Mesothelial cell of epicardium (in vitro differentiated cells): ENCODE measurements at places on chromosomes 16 and 17.

GRCh38 chr17:14303343-14304221 lies 2.7 kb downstream of the HS3ST3B1 start:
- DNase-seq = no peak

DNA sequence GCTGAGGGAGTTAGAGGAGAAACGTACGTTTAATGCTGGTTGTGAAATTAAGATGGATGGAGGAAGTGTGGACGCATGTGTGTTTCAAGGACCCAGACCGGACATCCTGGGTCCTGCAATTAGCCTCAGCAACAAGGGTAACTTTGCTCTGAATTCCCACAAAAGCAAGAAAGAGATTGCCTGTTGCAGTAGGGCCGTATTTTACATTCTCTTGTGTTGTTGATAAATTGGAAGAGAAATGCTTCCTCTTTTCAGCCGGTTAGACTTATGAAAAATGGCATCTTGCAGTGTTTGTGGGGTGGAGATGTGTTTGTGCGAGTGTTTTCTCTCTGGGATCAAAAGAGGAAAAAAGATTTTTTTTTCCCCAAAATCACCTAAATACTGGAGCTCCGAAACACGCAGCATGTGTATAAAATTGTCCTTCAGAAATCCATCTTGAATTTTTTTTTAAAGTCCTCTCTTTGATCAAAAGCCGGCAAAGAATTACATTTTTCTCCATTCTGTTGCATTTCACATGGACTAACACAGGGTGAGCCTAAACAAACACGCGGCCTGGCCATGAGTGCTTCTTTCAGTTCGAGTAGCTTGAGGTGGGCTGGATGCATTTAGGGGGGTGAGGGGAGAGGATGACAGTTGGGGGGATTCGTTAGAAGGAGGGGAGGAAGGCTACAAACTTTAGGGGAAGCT lies 251.6 kb downstream of the C16orf95 start:
- no peak for DNase-seq

DNA sequence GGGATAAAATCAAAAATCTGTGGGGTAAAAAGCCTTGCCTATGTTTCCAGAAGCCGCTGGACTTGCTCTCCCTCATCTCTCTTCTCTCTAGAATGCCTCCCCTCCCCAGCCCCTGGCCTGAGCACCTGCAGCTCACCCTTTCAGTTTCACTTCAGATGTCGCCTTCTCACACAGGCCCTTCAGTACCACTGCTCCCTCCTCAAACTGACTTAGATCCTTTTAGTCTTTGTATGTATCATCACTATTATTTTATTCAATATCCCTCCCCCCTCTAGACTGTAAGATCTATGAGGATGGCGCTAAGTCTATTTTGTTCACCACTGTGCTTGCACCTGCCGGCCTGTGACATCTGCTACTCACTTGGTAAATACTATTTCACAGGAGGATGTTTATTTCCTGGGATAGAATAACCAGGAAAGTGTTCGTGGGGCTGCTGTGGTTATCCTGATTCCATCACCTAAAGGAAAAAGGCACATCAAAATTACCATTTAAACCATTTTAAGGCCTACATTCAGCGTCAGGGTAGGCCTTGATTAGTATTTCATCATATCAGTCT lies 122.3 kb downstream of the MRTFB start:
- no peak for DNase-seq

GRCh38 chr17:3557768-3558583 lies at the start of gene TRPV3:
TRPV3 (minus strand) TSS chr17:3557812; CDS start chr17:3554850, 2,962 bp downstream.
- no peak for DNase-seq

DNA sequence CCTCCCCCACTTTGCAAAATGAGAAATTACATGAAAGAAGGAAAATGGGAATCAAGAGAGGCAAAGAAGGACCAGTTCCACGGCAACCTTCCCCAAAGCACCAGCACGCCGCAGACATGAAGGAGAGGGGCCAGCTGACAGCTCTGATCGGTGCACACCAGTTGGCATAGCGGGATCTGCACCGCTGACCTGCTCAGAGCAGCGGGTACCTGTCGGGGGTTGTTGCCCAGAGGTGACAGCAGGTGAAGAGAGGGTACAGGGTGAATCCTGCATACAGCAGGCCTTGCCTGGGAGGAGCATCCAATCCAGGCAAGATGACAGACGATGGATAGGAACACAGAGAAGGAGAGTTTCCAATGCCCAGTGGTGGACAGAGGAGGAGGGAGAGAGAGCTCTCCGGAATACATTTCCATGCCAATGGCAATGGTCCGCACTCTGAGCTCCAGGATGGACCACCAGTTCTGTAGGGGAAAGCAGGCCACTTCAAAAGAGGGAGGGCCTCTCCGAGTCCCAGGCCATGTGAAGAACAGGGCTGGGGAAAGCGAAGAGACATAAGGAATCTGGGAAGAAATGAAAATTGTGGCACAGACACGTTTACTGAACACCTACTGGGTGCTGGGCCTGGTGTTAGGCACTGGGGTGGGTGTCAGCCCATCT lies 24.0 kb downstream of the CEP295NL start:
- DNase-seq = no peak

DNA sequence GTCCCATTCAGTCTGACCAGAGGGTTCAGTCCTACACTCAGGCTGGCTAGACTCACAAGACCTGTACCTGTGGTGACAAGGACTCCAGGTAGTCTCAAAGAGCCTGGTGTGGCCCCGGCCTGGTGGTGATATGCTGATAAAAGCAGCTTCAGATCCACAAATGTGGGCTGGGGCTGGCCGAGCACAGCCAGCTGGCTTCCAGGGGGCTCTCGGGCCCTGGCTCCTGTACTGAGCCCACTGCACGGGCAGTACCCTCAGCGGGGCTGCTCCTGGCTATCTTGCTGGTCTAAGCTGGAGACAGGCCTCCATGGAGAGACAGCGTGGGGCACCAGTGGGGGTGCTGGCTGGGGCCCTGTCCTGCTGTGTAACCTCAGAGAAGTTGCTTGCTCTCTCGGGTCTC lies 4.3 kb downstream of the SMIM5 start:
- no peak for DNase-seq

GRCh38 chr17:66322764-66323163 lies 20.4 kb downstream of the PRKCA start:
- DNase-seq = no peak

DNA sequence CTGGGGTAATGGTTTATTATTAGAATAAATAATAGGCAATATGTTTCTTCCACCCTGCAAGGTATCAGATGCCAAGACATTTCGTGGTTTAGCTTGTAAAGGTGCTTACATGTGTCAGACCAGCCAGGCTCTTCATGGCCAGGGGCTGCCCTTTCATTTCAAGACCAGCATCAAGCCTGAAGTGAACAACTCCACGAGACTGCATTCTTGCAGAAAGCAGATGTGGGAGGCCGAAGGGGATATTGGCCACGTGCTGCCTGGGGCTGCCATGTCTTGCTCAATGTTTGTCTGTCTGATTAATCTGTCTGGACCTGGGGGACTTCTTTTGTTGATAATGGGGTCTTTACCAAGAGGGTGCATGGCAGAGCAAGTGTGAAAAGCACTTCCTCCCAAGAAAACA lies 294.2 kb upstream of the RBFOX1 start:
- DNase-seq = no peak

- no peak for DNase-seq
Observed at GRCh38 chr16:50247123-50247905, 19.0 kb upstream of the ADCY7 start.

DNA sequence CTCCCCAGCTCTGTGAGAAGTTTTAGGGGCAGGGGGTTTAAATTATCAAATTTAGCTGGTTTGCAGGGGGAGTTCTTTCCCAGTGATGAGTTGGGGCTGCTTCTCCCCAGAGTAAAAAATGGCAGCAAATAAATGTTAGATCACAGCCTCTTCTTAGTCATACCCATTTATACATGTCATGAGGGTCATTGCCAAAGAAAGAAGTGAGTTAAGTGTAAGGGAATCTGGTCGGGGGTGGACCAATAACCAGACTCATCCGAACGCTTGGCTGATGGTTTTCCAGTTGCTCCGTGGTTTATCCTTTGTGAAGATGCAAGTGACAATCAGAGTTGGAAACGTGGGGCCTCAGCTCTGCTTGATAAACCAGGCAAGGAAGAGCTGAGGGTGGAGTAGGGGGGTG lies 87.1 kb downstream of the PLXDC1 start:
- no peak for DNase-seq

GRCh38 chr16:86038926-86039310 lies 140.0 kb downstream of the IRF8 start:
- DNase-seq = no peak

GRCh38 chr17:81428948-81429774 lies 33.9 kb downstream of the BAHCC1 start:
- DNase-seq = no peak

DNA sequence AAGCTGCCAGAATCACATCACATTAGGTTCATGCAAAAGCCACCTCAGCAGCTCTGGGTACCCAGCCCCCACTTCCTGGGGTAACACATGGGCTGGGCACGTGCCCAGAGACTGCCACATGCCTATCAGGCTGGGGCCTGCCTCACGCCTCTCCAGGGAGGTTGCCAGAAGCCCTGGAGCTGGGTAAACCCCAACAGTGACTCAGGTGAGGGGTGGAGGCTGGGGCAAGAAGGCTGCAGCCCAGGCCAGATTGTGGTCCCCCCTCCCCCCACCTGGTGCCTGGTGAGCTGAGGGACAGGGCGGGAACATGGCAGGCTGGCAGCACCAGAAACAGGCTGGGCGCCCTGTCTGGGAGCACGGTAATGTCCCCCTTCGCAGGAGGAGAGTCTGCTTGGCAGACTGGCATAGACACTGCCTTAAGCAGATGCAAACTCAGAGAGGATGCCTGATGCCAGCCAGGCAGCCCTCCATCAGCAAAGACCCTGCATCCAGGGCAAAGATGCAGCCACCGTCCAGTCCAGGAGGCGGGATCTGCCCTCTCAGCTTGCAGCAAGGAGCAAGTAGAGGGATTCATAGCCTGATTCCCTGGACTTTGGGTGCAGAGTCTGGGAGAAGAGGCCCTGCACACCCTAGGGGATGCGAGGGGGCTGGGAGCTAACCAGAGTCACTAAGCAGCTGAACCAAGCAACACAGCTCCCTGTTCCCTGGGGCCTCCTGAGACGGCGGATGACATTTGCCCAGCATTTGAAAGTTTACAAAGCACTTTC lies 28.8 kb downstream of the NGFR start:
- no peak for DNase-seq

GRCh38 chr16:86418981-86419380 lies 91.3 kb upstream of the FOXF1 start:
- DNase-seq = no peak

GRCh38 chr16:72172105-72173034 lies at the start of gene PMFBP1:
PMFBP1 (minus strand) TSS chr16:72172155; CDS start chr16:72171208, 947 bp downstream.
- no peak for DNase-seq

DNA sequence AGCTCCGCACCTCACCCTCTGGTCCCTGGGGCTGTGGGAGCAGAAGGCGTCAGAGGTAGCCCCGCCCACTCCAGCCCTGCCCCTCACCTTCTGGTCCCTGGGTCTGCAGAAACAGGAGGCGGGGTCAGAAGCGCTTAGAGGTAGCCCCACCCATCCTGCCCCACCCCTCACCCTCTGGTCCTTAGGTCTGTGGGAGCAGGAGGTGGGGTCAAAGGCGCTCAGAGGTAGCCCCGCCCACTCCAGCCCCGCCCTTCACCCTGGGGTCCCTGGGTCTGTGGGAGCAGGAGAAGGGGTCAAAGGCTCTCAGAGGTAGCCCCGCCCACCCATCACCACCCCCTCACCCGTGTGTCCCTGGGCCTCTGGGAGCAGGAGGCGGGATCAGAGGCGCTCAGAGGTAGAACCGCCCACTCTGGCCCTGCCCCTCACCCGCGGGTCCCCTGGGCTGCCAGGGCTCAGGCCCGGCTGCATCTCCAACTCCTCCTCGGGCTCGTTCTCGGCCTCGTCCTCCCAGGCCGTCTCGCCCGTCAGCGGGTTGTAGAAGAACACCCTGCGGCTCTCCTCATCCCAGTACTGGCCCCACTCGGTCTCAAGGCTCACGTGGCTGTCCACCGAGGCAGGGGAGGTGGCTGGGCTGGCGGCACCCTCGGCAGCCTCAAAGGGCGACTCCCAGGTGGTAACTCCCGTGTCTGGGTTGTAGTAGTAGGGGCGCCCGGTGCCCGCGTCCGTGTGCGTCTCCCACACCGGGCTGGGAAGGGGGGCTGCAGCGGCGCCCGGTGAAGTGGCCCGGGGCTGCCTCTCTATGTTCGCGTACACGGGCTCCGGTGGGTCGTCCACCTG lies 27.2 kb downstream of the ARHGAP27 start:
- DNase-seq = no peak

DNA sequence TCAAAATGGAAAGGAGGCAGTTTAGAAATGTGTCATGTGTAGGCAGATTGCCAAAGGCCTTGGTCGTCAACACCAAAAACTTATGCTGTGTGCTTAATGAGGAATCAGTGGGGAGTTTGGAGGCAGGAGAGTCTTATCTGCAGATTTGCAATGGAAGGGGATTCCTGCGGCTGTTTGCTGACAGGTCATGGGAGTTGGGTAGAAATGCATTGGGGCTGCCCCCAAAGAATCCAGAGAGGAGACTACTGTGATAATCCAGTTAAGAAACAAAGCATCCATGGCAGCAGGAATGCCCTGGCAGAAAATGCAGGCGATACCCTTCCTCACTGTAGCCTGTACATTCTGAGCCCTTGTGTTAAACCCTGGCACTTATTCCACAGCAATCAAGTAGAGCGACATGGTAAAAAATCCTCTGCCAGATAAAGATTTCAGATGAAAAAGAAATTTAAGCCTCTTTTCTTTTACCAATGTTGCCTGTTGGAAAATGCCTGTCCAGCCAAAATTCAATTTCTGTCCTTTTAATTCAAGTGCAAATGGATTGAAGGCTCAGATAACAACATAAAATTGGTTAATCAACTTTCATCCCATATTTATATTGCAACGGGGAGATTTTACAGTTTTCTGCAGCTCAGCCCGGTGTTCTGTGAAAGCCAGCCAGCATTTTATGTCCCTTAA lies 491.0 kb upstream of the CDH5 start:
- no peak for DNase-seq

DNA sequence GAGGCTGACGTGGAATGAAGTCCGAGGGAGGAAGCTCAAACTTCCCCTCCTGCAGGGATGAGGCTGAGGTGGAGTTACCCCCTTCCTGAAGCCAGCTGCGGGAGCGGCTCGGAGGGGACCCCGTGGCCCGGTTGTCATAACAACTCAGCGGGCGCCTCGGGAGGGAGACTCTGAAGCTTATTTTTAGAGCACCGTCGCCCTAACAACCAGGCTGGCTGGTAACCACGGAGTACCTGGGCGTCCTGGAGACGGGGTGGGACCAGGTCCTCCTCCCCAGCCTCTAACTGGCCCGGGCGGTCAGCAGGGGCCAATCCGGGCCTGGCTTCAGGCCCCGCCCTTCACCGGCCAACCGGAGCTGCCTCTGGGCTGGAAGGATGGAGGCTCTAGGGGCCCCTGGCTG lies 27.7 kb downstream of the NECAB2 start:
- DNase-seq = no peak

GRCh38 chr16:81831722-81832126 lies 52.6 kb downstream of the PLCG2 start:
- DNase-seq = no peak

GRCh38 chr16:82582975-82583374 lies 43.8 kb upstream of the CDH13 start:
- no peak for DNase-seq

GRCh38 chr16:24769806-24770205 lies 40.4 kb downstream of the TNRC6A start:
- no peak for DNase-seq

- DNase-seq = peak; percentile 39
Observed at GRCh38 chr16:55494994-55495421, 13.9 kb upstream of the LPCAT2 start.
